ENCODE measurements at places on chromosomes 13 and 19.

DNA sequence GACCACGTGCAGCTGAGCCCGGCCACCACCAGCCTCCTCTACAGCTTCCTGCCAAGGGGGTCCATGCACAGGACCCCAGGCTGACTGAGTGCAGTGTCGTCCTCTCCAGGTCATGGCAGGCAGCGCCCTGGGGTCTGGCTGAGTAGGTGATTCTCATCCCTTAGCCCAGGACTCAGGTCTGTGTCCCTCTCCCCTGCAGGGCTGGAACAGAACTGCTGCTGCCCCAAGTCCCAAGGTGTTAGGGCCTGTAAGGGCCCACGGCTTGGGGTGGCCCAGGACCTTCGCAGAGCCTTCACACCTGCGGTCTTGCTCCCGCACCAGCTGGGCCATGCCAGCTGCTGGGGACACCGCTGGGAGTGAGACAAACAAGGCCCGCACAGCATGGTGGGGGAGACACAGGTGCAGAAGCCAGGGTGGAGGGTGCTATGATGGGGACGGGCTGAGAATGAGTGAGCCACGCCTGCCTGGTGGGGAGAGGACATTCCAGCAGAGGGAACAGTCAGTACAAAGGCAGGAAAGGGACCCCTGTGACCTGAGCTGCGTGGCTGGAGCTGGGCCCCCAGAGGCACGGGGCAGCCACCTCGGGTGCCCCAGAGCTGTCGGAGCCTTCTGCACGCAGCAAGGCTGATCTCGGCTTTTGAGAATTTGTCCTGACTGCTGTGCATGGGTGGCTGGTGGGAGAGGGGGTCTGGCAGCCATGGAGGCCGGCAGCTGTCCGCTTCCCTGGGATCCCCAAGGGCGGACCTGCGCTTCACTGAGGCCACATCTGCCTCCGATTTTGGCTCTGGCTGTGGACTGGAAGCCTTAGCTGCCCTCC, 11.9 kb downstream of the PLEKHF1 start:
- no peak for DNase-seq

GRCh38 chr13:98848746-98849145, 96.3 kb upstream of the SLC15A1 start:
- peak; percentile 78 for DNase-seq

DNA sequence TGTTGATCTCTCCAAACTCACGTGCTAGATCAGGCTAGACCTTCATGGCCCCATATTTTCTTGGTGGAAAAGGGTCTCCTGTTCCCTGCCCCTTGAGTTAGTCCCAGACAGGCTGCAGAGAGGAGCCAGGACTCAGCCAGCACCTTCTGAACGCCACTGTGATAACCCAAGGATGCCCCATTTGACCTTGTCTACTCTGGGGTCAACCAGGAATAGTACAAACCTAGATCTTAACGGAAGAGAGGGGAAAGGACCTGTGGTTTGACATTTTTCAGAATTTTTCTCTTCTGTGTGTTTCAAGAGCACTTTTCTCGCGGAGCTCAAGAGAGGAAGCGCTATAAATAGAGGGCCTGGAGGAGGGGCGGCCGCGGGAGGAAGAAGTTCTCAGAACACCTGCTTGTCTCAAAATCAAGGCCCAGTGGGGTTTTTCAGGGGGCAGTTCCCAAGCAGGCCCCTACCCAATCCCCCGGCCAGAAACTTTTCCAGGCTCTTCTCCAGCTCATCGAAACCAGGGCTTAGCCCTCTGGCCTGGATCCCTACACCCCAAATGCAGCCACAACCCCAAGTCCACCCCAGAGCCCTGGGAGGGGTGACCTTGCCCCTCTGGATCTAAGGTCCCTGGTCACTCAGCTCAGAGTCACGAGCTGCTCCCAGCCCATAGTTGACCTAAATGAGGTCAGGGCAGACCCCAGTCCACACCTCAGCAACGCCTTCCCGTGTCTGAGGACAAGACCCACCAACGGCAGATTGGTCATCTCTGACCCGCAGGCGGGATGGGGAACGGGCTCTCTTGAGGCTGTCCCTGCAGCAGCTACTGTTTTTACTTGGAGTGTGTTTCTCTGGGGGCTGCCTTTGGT, 75.6 kb upstream of the TM9SF2 start:
- no peak for DNase-seq

DNA sequence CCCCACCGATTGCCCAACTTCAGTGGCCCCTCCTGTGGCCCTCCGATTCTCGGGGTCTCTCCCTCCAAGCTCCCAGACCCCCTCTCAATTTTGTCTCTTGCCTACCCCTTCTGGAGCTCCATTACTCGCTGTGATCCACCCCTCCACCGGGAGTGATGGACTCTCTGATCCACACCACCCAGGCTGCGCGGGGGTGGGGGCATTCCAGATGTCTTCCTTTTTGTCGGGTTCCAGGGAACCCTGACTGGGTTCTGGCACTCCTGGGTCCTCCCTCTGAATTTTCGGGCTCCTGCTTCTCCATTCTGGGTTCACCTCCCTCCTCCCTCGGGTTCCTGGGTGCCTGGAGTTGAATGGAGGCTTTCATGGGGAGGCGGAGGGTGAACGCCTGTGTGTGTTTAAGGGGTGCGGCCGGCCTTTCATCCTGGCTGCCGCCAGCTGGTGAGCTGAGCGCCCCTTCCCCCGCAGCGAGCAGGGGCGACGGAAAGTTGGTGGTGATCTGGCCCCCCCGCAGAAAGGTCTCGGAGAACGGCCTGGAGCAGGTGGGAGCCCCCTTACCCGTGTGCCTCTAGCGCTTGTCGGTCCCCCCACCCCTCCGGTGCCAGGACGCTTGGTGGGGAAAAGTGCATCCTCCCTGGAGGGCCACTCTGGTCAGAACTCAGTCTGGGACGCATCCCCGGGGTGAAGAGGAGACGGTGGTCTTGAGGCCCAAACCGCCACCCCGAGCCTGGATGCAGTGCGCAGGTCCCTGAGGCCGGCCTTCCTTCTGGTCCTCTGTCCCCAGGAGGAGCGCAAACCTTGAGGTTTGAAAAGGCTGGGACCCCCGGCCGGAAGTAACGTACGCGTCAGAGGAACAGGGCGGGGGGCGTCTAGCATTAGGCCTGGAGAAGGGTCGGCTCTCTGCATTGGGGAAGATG, 1.6 kb downstream of the MISP3 start:
- no peak for DNase-seq

GRCh38 chr13:28854657-28855056, 34.5 kb downstream of the MTUS2 start:
- no peak for DNase-seq

- peak; percentile 46 for DNase-seq
Observed at GRCh38 chr13:51501096-51501495, 48.3 kb upstream of the INTS6 start.

DNA sequence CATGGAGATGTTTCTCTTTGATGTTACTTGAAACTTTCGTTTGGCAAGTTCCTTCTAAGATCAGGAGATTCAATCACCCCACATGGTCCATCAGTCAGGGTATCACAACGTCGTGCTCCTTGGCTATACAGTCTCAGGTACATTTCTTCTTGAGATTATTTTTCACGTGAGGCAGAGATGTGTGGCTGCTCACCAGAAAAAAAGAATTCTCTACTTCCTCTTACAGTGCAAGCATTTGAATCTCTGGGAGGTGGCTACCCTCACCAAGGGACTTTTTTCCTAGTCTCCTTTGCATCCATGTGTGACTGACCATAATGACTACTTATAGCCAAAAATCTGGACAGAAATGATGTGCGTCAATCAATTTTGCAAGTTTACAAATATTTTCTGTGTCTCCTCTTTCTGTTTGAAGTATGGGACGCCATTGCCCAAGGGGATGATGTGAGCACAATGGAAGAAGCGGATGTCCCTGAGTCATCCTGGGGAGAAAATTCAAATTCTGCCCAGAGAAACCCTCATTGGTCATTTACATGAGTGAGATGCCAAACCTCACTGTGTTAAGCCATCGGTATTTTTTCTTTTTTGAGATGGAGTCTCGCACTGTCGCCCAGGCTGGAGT, 8.6 kb upstream of the LAIR2 start:
- no peak for DNase-seq

- peak; percentile 64 for DNase-seq
Observed at GRCh38 chr19:47275791-47276461, 1.2 kb downstream of the INAFM1 start.

DNA sequence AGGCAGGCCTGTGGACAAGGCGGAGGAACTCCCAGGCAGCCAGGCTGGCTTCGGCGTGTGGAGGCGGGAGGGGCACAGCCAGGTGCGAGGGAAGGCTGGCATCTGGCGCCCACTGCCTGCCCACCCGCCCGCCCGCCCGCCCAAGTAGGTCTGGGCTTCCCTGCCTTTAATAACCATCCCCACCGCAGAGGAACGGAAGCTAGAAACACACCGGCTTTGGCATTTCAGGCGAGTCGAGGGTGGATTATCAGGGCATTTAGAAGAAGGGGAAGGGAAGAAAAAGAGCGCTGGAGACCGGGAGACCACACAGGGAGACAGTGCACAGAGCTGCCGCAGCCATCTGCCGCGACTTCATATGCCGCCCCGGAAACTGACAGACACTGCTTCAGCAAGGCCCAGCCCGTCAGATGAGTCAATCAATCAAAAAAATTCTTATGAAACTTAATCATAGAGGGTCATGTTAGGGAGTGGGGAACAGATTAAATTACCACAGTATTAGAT, 199.7 kb downstream of the TSHZ3 start:
- DNase-seq, result no peak

DNA sequence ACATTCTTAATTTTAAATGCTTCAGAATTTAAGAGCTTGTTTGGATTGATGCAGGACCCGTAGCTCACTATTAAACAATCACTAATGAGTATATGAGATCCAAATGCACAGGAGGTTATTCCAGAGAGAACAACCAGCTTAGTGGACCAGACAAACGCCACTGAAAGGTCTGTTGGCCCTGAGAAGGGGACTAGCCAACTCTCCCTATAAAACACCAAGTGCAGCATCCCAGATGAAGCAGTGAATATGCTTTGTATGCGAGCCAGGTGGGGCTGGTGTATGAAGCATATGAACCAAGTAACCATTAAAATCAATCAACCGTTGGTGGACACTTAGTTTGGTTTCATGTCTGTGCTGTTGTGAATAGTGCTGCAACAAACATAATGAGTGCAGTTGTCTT, 9.8 kb upstream of the LILRB1 start:
- DNase-seq, result no peak

DNA sequence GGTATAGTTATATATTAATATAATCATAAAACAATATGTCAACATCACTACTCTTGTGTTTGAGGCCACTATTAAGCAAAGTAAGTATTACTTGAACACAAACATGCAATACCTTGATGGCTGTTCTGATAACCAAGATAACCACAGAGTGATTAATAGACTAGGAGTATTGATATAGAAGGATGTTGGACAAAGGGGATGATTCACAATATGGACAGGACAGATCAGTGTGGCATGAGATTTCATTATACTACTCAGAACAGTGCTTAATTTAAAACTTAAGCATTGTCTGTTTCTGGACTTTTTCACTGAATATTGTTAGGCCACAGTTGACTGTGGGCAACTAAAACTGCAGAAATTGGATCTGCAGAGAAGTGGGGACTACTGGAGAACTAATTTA, 384.2 kb downstream of the SLITRK1 start:
- DNase-seq, result no peak

DNA sequence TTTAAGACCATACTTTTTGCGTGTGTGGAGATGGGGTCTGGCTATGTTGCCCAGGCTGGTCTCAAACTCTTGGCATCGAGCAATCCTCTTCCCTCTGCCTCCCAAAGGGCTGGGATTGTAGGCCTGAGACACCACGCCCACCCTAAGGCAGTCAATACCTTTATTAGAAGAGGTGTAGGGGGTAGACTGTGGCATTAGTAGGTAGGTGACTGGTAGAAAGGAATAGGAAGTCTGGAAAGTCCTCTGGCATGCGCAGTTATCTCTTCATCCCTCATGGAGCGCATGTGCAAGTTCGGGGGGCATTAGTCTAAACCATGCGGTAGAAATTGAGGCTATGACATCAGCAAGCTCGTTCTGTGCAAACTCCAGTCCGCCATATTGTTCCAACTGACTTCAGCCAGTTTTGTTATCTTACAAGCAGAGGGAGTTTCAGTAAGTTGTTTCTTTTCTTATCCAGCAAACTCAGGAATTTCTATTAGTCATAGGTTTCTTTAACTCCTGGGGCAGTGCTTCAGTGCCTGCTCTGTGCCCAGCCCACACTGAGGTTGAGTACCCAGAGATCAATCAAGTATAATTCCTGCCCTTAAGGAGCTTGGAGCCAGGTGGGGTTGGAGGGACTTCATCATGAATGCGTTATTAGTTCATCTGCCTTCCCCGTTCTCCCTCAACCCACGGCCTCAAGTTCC, 7.3 kb upstream of the RANBP3 start:
- DNase-seq, result peak; percentile 82

DNA sequence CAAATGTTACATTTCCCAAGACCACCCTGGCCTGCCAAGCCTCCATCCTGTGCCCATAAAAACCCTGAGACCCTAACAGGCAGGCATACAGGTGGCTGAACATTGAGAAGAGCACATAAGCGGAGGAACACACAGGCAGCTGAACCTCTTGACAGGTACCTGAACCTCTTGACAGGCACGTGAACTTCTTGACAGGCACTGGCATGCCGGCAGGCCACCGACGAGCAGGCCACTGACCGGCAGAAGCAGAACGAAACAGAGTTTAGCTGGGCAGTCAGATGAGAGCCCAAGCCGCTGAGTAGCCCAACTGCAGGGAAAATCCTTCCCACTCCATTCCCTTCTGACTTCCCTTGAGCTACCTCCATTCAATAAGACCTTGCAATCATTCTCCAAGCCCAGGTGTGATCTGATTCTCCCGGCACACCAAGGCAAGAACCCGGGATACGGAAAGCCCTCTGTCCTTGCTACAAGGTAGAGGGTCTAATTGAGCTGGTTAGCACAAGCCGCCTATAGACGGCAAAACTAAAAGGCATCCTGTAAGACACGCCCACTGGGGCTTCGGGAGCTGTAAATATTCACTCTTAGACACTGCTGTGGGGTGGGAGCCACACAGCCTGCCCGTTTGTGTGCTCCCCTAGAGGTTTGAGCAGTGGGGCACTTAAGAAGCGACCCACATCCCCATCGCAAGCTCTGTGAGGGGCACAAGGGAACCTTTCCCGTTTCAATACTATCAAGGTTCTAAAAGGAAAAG, 2613.9 kb upstream of the PCDH20 start:
- DNase-seq, result no peak

DNA sequence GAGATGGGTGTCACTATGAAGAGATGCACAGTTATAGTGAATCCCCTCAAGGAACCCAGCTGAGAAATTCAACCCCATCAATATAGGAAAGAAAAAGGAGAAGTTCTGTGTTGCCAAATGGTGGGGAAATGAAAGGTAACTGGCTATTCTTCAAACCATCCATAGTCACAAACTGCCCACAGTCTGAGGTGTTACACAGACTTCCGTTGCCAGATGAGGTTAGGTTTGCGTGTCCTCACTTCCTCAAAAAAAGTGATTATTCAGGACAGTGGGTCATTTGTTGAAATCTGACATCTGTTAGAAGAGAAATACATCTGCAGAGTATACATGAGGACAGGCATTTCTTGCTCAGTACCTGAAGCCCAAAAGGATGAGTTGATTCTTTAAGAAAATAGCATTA, 9.0 kb downstream of the SIGLEC5 start:
- DNase-seq, result no peak

GRCh38 chr19:57245066-57245465, 4.6 kb downstream of the ZNF805 start:
- no peak for DNase-seq

- DNase-seq, result no peak
Observed at GRCh38 chr13:109110159-109110558, 480.7 kb downstream of the MYO16 start.

- DNase-seq, result peak; percentile 67
Observed at GRCh38 chr13:41848435-41849255, 112.3 kb downstream of the VWA8 start.

- DNase-seq, result no peak
Observed at GRCh38 chr19:4316956-4317355, 12.6 kb downstream of the FSD1 start.

GRCh38 chr13:50283017-50283416, 267.8 kb downstream of the KCNRG start:
- no peak for DNase-seq
